ENCODE measurements at places on chromosomes 7 and 10.

DNA sequence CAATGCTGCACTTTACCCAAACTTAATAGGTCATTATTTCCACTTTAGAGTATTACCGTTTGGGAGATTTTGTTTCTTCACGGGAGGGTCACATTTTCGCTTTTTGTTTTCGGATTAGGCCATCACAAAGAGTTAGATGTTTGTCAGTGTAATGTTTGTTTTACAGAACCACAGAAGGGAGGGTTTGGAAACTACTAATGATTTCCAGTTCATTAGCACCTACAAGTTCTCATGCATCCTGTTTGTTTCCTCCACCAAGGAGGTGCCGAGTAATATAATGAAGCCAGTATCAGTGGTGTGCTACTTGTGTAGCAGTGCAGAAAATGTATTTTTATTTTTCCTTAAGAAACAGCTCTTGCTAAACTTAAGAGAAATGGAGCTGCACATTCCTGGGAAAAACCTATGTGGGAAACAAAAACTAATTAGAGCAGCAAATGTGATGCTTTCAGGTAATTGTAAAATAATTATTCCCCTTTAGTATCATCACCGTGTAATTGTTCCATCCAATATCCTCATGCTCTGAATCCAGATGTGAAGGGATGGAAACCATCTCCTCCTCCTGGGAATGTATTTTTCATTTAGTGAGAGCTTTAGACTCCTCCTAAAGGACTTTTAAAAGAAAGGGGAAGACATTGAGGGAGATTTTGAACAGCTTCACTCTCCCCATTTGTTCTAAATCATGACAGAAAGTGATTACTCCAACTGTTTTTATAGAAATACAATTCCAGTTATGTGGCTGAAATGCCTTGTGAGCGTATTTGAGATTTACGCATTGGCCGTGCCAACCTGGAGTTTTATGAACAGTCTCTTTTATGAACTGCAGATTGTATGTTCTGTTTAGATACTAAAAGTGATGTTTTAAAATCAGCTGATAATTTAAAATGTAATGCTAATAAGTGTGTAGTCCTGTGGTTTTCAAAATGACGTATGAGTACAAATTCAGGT, 5.6 kb downstream of the CELF2 start:
- no peak for DNase-seq

DNA sequence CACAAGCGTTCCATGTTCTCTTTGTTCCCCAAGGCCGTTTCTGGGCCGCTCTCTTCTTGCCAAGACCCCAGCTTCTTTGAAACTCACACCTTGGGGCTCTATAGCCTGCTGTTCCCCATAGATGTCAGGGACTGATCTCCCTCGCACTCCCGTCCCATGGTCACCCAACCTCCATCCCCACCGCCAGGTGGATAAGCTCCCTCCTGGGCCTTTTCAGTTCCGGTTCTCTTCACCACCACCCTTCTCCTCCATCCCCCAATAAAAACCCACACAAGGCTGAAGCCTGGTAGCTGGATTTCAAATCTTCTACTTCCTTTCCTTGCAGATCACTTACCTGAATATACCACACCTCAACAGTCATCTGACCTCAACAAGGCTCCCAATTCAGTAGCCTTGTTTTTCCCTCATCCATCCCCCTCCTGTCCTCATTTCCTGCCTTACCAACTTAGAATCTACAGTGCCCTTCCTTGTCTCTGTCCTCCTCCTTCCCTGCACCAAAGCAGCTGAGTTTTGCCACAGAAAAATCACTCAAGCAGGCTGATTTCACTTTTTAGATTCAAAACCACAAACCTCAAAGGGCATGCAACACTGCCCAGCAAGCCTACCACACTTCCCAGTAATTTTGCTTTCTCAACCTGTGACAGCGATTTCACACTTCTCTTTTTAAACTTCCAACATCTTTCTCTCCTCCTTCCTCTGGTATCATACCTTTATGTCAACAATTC, 7.7 kb downstream of the SLC37A3 start:
- peak; percentile 58 for DNase-seq

GRCh38 chr10:115566867-115567266, 473.7 kb downstream of the ATRNL1 start:
- DNase-seq = no peak

DNA sequence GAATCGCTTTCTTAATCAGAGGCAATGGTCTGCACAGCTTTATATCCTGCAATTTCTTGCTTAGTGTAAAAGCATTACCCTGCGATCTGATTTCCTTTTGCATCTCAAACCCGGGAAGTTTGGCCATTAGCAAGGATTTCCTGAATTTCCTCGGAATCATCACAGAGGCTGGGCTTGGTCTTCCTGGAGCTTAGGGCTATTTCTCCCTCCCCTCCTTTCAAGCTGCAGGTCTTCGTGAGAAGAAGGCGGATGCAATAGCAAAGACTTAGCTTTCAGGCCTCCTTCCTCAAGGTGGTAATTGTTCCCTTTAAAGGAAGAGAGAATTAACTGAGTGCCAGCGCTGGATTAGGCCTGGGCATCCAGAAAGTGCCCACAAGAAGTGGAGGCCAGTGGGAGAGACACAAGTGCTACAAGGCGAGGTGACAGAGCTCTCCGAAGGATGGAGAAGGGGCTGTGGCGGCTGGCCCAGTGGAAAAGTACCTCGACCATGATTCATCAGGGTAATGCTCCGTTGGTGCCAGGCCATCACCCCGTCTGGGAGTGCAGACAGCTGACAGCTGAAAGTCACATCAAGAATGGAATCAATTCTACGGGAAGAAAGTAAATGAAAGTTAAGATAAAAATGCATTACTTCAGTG, 4.0 kb upstream of the ARMS2 start:
- no peak for DNase-seq

DNA sequence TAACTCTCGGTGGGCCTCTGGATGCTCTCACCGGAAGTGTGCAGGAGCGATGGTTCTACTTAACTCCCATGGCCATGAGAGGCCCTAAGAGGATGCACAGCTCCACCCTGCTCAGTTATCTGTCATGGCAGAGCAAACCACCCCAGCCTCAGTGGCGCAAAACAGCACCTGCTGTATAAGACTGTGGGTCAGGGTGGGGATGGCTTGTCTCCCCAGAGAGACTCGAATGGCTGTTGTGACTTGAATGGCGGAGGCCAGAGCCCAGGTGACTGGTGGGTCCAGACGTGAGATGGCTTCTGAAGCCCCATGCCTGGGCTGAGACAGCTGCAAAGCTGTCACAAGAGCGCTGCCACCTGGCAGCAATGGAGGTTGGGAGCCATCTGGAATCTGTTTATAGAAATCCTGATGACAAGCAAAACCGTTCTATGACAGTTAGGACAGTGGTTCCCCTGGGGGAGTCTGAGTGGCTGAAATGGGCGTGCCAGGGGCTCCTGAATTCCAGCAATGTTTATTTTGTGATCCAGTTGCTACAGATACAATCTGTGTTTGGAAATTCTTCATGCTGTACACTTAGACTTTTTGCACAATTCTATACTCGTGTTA, 490.5 kb downstream of the TCERG1L start:
- DNase-seq = no peak

DNA sequence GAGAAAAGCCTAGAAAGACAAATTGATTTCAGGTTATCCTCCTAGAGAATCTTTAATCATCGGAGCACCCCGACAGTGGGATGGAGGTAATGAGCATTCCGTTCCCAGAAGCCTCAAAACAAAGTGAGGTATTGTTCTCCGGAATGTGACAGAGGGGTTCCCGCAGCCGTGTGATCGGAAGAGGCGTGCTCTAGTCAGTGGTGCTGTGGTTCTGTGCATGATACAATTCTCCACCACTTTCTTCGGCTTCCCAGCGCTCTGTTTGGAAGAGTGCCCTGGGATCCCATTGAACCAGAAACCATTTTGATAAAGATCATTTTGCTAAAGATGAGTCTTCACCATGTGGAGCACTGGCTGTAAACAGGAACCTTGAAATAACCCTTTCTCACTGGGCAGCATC, 434.6 kb downstream of the PAXIP1 start:
- no peak for DNase-seq

DNA sequence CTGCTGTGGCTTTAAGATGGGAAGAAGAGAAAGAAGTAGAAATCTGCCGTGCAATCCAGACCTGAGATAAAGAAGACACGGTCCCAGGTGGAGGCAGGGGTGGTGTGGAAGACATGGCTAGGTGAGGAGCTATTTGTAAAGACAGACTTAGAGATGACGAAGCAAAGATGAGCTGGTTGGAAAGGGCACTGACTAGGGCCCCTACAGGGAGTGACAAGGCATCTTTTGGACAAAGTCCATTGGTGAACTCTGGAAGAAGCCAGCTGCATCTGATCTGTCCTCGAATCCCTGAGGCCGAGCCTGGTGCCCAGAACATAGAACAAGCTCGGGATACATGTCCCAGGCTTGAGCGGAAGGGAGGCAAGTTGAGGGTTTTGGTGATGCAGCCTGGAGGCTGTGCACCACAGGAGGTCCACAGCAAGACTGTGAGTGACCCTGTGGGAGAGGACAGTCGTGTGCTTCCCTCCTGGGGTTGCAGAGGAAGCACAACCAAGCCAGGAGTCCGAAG, 191.2 kb downstream of the ADAM12 start:
- no peak for DNase-seq

GRCh38 chr10:117135026-117135372, 3.1 kb downstream of the VAX1 start:
- DNase-seq = no peak

DNA sequence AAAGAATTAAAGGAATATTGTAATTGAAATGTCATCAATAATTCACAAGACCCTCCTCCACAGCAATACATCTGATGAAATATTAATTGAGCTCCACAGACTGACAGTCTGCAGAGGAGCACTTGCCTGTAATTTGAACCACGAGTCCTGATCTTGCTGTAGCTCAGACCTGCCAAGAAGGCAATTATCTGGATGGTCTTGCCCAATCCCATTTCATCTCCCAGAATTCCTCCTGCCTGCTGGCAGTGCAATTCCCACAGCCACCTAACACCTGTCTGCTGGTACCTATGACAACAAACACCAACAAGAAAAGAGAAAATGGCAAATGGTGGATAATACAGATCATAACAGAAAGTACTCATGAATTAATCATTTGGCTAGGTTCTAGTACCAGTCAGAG, 38.5 kb downstream of the ERCC6 start:
- no peak for DNase-seq

All from GF-D8 (cell line).